Spinal cord (tissue), 10 donors: ENCODE measurements at places on chromosomes 3 and 15.

GRCh38 chr3:46314517-46314916 lies 39.4 kb upstream of the CCR2 start:
- H3K36me3 ChIP-seq, result no peaks in the 10 kb centered on the region
- H3K4me1 ChIP-seq, result no peaks in the 10 kb centered on the region
- no peak overlapping the region for H3K4me3 ChIP-seq
- H3K27me3 ChIP-seq, result no peaks in the 10 kb centered on the region
- DNase-seq, result no peak

- no peak overlapping the region for H3K4me3 ChIP-seq
- H3K36me3 ChIP-seq, result no peaks in the 10 kb centered on the region
- DNase-seq, result no peak
Observed at GRCh38 chr3:151062611-151063010, 22.9 kb upstream of the MED12L start.

DNA sequence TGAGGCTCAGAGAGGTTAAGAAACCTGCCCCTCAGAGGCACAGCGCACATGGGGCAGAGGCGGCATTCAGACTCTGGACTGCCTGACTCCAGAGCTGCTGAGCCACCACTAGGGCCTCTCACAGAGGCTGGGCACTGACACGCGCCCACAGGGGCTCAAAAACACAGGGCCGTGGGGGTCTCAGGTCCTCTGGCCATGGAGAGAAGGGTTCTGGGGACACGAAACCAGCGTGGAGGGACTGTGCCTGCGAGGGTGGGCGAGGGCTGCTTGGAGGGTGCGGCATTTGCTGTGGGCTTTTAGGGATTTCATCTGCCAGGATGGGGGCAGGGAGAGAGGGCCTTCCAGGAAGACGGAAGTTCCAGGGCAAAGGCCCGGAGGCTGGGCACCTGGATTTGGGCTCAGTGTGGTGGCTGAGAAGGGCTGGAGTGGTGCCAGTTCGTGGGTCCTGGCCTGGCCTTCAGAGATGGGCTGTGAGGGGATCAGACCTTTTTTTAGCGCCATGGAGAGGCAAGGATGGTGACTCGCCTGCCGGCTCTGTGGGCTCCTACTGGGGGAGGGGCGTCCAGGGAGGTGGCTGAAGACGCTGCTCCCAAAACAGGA lies 69.6 kb downstream of the EFCAB12 start:
- H3K27ac ChIP-seq, result no peak overlapping the region
- H3K4me1 ChIP-seq, result no peaks in the 10 kb centered on the region
- H3K4me3 ChIP-seq, result no peak overlapping the region
- H3K27me3 ChIP-seq, result no peaks in the 10 kb centered on the region
- H3K36me3 ChIP-seq, result no peaks in the 10 kb centered on the region
- no peak for DNase-seq

DNA sequence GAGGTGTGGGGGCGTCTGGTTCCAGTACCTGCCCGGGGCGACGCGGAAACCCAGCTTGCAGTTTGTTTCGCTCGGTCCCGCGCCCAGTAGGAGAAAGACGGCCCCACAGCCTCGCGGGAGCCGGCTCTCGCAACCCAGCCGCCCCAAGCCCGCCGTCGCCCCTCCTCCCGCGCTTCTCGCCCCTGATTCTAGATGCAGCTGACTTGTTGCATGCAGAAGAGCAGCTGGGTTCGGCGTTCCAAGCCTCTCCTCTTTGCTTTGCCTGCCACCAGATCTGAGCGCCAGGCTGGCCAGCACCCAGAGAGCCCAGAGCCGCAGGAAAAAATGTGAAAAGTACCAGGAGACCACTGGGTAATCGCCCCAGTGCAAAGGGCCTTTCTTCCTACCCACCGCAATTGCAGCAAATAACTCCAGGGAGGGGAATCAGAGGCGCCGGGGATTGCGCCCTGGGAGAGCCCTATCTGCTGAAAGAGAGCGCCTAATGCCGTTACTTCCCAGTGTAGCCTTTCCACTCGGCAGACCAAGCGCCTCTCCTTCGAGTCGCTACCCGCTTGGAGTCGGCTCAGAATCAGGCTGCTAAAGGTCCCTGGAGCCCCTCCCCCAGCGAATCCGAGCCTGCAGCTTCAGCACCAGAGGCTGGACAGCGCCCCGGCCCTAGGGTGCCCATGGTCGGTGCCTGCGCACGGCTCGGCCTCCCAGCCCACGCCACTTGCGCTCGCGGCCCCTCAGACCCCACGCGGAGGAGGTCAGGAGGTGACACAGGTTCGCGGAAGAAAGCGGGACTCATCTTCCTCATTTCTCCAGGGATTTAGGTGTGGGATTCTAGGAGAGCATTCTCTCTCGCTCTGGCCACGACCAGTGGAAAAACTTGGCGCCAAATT lies 15.7 kb upstream of the AEN start:
- peaks cover 10% of the 10 kb centered on the region for H3K27me3 ChIP-seq
- H3K36me3 ChIP-seq, result peaks cover under 1% of the 10 kb centered on the region
- peak overlapping the region; percentile 79 for H3K27ac ChIP-seq
- H3K4me1 ChIP-seq, result peaks cover 35% of the 10 kb centered on the region
- H3K4me3 ChIP-seq, result peak overlapping the region; percentile 62

DNA sequence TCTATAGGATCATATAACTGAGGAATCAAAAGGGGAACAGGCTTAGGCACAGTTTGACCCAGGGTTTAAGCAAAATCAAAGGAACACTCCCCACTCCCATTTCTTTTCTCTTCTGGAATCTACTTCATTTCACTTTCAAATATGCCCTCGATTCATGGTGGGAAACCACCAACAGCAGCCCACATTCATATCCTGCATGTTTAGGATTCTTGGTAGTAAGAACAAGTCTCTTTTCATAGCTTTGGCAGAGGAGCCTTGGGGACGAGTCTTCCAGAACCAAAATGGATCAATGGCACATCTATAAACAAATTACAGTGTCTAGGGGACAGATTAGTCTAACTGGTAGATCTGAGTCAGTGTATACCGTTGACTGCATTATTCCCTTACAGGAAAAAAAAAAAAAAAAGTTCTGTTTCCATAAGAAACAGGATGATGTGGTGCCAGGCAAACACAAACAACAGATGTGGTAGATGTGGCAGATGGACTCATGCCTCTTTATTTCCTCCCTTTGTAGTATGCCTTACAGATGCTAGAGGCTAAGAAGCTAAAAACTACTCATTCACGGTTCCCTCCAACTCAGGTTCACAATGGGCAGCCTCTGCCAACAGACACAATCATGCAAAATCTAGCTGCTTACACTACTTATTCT lies 578.3 kb upstream of the ADAMTS9 start:
- peak overlapping the region; percentile 93 for H3K27ac ChIP-seq
- H3K4me3 ChIP-seq, result no peak overlapping the region
- no peaks in the 10 kb centered on the region for H3K27me3 ChIP-seq
